ENCODE measurements at places on chromosomes 12 and 14.

GRCh38 chr14:76413962-76414600, 38.1 kb downstream of the ESRRB start:
- DNase-seq = no peak

- DNase-seq = peak; percentile 16
These were observed 96.1 kb downstream of the IPO8 start for GRCh38 chr12:30599608-30600007.

DNA sequence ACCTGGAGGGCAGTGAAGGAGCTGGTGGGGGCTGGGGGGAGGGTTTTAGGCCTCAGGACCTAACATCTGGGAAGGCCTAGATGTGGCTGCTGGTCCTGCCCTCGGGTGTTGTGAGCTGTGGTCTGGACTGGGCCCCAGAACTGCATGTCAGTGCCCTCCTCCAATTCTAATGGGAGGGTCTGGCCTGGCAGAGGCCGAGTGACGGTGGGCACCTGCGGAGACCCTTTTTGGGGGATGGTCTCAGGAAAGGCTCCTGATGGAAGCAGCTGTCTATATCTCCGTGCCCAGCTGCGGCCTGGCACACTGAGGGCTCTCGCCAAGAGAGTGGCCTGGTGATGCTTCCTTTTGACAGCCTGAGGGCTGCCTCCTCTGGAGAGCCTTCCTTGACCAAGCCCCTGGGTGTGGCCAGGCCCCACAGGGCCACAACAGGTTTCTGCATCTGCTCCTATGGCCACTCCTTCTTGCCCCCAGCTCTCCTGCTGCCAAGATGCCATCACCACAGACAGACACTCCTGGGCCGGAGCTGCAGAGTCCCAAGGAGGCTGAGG, 5.3 kb downstream of the EXOC3L4 start:
- DNase-seq = no peak

GRCh38 chr12:124436366-124436765, 131.0 kb downstream of the NCOR2 start:
- no peak for DNase-seq

GRCh38 chr14:65993996-65994395, 492.2 kb upstream of the CCDC196 start:
- no peak for DNase-seq

- DNase-seq = no peak
These were observed 42.6 kb upstream of the LRTM2 start for GRCh38 chr12:1777798-1778197.

GRCh38 chr12:51269174-51270066, 795 bp downstream of the SMAGP start:
- DNase-seq = peak; percentile 67

DNA sequence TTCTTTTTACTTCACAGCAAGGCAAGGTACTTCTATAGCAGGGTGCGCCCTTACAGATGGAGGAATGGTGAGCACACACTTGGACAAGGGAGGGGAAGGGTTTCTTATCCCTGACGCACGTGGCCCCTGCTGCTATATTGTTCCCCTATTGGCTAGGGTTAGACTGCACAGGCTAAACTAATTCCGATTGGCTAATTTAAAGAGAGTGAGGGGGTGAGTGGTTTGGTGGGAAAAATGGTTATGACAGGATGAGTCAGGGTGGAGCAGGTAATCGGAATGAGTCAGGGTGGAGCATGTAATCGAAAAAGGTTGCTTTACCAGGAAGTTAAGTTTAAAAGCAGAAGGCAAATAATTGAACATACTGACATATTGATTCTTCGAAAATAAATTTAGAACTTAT, 23.7 kb upstream of the RAB21 start:
- no peak for DNase-seq

DNA sequence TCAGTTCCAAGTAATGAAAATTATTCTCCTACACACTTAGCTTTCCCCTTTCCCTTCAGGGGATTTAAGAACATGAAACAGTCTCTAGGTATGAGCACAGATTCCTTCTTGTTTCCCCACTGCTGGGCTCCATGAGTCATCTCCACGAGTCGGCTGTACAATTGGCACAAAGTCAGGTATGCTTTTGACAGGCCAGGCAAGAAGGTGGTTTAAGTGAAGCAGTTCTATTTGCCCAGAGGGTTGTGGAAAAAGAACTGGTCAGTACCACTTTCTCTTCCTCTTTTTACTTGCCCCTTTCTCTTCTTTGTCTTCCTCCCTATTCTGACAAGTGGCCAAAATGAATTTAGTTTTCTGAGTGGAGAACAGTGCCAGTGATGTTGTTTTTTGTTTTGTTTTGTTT, 16.3 kb downstream of the DYNC1H1 start:
- no peak for DNase-seq

- DNase-seq = no peak
These were observed 700.0 kb downstream of the TMTC2 start for GRCh38 chr12:83386527-83387264.

GRCh38 chr12:6424008-6424347, 20.8 kb upstream of the CD27 start:
- DNase-seq = no peak
